ENCODE measurements at places on chromosomes 12 and 14. TPM values are rescaled to one million over a fixed set of nuclear protein-coding genes. Genes with fewer than 3 reads are reported as not detected.
A peak's percentile ranks its signal among the peaks of the same experiment; 100 is the strongest.

DNA sequence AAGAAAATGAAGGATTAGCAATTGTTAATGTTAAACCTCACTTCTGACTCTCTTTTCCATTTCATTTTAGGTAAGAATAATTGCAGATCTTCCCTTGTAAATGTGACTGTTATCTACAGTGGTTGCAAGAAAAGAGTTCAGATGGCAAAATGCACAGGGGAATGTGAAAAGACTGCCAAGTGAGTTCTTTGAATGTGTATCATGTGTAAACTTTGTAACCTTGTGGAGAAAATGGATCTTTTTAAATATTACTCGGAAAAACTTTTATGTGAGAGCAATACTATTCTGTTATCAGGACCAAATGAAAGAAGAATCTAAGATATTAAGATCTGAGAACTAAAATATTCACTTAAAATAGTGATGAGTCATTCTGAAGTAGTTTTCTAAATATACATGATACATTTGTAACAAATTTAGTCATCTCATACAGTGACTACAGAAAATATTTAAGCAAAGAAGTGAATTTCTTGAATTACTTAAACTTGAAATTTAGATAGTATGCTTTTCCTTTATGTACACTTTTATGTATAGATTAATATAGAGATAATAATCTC lies 122.5 kb upstream of the CNTN1 start:
- no peaks in the 10 kb centered on the region for H3K4me1 ChIP-seq
- no peak for DNase-seq
- no peaks in the 10 kb centered on the region for H3K27me3 ChIP-seq
- H3K4me3 ChIP-seq = no peak overlapping the region
- no peaks in the 10 kb centered on the region for H3K36me3 ChIP-seq

The GPR137C gene
- 0.57 TPM for total RNA-seq

- no peaks in the 10 kb centered on the region for H3K4me1 ChIP-seq
- H3K27me3 ChIP-seq = no peaks in the 10 kb centered on the region
- no peak overlapping the region for H3K27ac ChIP-seq
- H3K4me3 ChIP-seq = no peak overlapping the region
- no peak for DNase-seq
These were observed 335.5 kb downstream of the NUAK1 start for GRCh38 chr12:105803292-105803691.

The OR4E2 gene
- total RNA-seq = not detected

- DNase-seq = peak; percentile 84
- H3K36me3 ChIP-seq = no peaks in the 10 kb centered on the region
- peaks cover 15% of the 10 kb centered on the region for H3K4me1 ChIP-seq
- H3K27me3 ChIP-seq = no peaks in the 10 kb centered on the region
- H3K4me3 ChIP-seq = peak overlapping the region; percentile 80
These were observed 19.0 kb upstream of the RNASE12 start for GRCh38 chr14:20610002-20610765.

GRCh38 chr14:102775855-102776760 lies 1.1 kb upstream of the TRAF3 start:
- H3K4me3 ChIP-seq = peak overlapping the region; percentile 29
- H3K27ac ChIP-seq = peak overlapping the region; percentile 92
- no peaks in the 10 kb centered on the region for H3K27me3 ChIP-seq
- H3K4me1 ChIP-seq = peaks cover 34% of the 10 kb centered on the region
- DNase-seq = peak; percentile 39
- no peaks in the 10 kb centered on the region for H3K36me3 ChIP-seq

The TRIM9 gene
- 0.25 TPM for total RNA-seq

The IFNG gene
- 66.5 TPM for total RNA-seq

DNA sequence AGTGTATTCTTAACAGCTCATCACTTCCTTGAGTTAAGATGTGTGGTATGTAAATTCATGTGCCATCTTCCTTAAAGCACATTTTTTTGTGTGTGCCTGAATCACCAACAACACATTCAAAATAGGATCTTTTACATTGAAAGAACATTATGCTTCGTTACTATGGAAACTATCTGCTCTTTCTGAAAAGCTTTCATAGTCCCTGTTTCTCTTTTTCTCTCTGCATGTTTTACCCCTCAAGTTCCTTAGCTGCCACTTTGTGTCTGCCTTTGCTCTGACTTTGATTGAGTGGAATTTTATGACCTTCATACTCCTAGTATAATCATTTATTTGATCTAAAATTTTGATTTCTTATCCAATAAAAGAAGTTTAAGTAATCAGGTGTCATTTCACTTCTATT lies 880.3 kb upstream of the FOXG1 start:
- H3K27me3 ChIP-seq = no peaks in the 10 kb centered on the region
- H3K4me3 ChIP-seq = no peak overlapping the region
- no peaks in the 10 kb centered on the region for H3K36me3 ChIP-seq

GRCh38 chr14:62097072-62097471 lies 334.9 kb downstream of the SNAPC1 start:
- peak overlapping the region; percentile 44 for H3K27ac ChIP-seq
- no peaks in the 10 kb centered on the region for H3K36me3 ChIP-seq
- H3K27me3 ChIP-seq = no peaks in the 10 kb centered on the region
- no peak overlapping the region for H3K4me3 ChIP-seq
- peaks cover 4% of the 10 kb centered on the region for H3K4me1 ChIP-seq

The ANKRD33 gene
- not detected for total RNA-seq

The HEATR5A gene
- total RNA-seq = 12.1 TPM

GRCh38 chr12:93526786-93527428 lies 45.6 kb upstream of the SOCS2 start:
- H3K36me3 ChIP-seq = no peaks in the 10 kb centered on the region
- no peak for DNase-seq
- no peak overlapping the region for H3K4me3 ChIP-seq
- H3K27me3 ChIP-seq = no peaks in the 10 kb centered on the region
- H3K4me1 ChIP-seq = no peaks in the 10 kb centered on the region

DNA sequence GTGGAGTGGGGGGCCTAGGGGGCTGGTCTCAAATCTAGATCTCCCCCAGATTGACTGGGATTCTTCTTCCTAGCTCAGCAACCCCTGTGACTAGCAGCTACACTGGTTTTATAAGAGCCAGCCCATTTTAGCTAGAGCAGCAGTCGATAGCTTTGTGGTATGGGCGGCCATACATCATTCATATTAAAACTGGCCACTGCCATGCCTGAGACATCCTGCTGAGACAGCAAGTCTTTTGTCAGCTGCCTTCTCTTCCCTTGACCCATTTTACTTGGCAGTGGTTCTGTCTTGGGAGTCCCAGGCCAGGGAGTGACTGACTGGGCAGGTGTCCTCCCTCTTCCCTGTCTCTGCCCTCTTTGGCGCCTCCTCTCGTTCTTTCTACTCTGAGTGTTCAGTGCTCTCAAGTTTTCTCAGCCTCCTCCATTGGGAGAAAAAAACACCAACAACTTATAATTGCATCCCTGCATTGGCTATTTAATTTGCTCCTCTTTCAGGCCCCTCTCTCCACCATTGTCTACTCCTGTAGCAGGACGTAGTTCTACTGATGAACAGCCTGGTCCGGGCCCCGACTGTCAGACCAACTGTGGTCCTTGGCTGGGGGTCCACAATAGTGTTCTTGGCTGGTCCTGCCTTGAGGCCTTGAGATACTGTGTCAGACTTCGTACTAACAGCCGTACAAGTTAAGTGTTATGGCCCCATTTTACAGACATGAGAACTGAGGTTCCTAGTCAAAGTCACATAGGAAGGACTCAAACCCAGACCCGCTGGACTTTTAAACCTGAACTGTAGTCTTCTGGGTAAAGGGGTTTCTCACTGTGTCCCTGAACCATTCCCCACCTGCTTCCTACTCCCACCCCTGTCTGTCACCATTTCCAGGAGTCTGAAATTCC lies 18.3 kb upstream of the JDP2 start:
- no peak overlapping the region for H3K4me3 ChIP-seq
- DNase-seq = no peak
- H3K36me3 ChIP-seq = no peaks in the 10 kb centered on the region

DNA sequence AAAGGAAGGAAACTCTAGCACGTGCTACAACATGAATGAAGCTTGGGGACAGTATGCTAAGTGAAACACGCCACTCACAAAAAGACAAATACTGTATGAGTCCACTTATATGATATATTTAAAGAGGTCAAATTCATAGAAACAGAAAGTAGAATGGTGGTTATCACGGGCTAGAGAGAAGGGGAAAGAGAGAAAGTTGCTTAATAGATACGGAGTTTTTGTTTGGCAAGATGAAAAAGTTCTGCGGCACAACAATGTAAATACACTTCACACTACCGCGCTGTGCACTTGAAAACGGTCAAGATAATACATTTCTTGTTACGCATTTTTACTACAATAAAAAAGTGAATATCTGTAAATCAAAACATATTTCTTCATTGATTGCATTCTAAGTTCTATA lies 37.3 kb downstream of the FBLN5 start:
- no peaks in the 10 kb centered on the region for H3K27me3 ChIP-seq
- H3K4me3 ChIP-seq = no peak overlapping the region
- no peak for DNase-seq

The APOLD1 gene
- 1.6 TPM for total RNA-seq

DNA sequence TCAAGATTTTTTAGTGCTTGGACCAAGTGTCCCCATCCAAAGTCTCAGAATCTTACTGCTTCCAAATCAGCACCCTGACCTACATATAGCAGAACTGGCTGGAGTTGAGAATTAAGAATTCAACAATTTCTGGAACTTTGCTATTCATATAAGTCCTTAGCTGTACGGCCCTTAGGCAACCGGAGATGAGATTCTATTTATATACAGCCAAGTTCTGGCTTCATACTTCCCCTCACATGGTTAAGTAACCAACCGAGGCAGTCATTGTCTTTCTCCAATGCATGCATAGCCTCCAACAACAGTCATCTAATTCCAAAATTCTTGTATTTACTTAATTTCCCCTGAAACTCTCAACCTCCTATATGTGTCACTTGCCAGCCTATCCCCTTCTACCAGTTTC lies 76.6 kb downstream of the SINHCAF start:
- no peak overlapping the region for H3K4me3 ChIP-seq
- no peaks in the 10 kb centered on the region for H3K4me1 ChIP-seq
- H3K27ac ChIP-seq = no peak overlapping the region

GRCh38 chr12:12723681-12724420 lies 6.7 kb downstream of the CDKN1B start:
- H3K4me3 ChIP-seq = peak overlapping the region; percentile 61
- peaks cover 36% of the 10 kb centered on the region for H3K36me3 ChIP-seq
- no peaks in the 10 kb centered on the region for H3K27me3 ChIP-seq
- peak overlapping the region; percentile 99 for H3K27ac ChIP-seq

DNA sequence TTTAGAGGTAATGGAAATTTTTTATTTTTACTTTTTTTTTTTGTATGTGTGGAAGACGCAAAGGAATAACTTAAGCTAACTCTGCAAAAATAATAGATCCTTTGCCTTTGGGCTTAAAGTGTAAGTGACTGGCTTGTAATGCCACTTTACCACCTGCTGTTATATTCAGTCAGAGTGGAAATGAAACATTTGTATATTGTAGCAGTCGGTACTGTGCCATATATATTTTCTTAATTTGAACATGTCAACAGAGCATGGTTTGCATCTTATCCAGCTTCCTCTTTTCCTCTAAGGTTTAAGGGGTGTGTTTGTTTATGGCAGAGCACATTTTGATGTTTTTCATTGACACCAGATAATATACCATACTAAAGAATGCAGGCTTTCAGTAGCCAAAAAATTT lies 176.6 kb downstream of the TRHDE start:
- DNase-seq = no peak
- H3K27ac ChIP-seq = no peak overlapping the region
- no peaks in the 10 kb centered on the region for H3K36me3 ChIP-seq
- no peak overlapping the region for H3K4me3 ChIP-seq

The OR4K2 gene
- not detected for total RNA-seq

Measured in natural killer cell (primary cell).